Activated CD8-positive, alpha-beta memory T cell treated with anti-CD3 and anti-CD28 coated beads for 48 hours (primary cell): ENCODE measurements at places on chromosomes 5 and 9.

DNA sequence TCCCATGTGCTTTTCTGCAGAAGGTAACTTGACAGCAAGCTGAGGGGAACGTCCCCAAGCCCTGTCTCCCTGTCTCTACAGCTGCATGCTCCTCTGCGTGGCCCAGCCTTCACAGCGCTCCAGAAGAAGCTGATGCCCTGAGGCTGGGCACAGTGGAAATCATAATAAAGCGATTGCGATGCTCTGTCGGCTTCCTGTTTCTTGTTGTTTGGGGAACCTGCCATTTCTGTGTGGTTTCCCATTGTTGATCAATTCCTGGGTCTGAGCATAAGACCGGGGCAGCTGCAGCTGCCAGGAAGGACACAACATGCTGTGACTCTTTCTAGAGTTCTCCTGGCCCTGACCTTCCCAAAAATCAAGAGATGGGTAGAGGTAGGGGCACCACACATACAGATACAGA is 7.2 kb upstream of the DNAJB5 start:
- DNase-seq: no peak

DNA sequence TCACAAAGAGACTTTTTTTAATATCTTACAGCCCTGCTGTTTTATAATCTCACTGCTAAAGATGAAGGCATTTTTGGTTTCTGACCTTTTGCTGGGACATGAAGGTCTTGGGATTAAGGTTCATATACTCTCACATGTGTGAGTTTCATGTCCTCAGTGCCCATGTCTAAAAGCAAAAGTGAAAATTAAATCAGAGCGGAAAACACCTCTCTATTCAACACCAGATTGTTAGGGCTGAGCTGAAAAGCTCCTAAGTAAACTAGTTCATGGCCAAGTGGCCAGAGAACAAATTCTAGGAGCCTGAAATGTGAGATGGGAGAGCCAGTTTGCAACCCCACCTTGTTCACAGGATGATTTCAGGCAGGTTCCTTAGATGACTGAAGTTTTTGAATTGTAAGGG is 110.9 kb downstream of the GRIA1 start:
- DNase-seq: no peak

DNA sequence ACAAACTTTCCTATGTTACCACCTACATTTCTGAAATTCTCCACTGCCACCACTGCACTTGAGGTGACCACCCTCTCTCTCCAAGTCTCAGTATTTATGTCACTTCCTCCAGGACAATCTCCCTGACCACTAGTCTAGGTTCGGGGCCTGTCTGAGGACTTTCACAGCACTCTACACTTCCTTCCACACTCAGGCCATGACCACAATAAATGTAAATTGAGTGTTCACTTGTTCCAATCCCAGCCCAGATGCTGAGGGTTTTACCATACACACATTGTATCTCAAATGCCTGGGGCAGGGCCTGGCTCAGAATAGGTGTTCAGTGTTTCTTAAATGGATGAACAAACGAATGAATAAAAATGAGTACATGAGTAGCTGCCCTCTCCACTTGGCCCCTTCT is 26.9 kb upstream of the CCNG1 start:
- no peak for DNase-seq

- no peak for DNase-seq
Observed at GRCh38 chr9:114308361-114308950, 14.4 kb upstream of the ORM1 start.

- DNase-seq: no peak
Observed at GRCh38 chr9:120965344-120966012, 38.9 kb upstream of the TRAF1 start.

DNA sequence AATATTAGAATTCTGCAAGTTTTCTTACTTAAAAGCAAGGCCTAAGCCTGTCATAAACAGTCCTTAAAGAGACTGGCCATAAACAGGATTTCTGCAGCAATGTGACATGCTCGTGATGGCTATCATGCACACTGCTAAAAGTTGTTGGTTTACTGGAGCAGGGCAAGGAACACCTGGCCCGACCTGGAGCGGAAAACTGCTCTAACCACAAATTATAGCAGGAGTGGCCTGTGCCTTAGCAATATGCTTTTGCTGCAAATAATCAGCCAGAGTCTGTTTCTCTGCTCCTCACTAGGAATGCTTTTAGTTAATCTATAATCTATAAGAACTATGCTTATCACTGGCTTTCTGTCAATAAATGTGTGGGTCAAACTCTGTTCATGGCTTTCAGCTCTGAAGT is 322.9 kb upstream of the RPS23 start:
- no peak for DNase-seq

GRCh38 chr9:121655231-121655755 is 3.9 kb downstream of the DAB2IP start:
- DNase-seq: no peak

DNA sequence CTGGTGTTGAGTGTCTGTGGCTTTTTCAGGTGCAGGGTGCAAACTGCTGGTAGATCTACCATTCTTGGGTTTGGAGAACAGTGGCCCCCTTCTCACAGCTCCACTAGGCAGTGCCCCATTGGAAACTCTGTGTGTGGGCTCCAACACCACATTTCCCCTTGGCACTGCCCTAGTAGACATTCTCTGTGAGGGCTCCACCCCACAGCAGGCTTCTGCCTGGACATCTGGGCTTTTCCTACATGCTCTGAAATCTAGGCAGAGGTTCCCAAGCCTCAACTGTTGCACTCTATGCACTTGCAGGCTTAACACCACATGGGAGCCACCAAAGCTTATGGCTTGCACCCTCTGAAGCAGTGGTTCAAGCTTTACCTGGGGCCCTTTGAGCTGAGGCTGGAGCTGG is 80.9 kb downstream of the BARX1 start:
- DNase-seq: no peak

DNA sequence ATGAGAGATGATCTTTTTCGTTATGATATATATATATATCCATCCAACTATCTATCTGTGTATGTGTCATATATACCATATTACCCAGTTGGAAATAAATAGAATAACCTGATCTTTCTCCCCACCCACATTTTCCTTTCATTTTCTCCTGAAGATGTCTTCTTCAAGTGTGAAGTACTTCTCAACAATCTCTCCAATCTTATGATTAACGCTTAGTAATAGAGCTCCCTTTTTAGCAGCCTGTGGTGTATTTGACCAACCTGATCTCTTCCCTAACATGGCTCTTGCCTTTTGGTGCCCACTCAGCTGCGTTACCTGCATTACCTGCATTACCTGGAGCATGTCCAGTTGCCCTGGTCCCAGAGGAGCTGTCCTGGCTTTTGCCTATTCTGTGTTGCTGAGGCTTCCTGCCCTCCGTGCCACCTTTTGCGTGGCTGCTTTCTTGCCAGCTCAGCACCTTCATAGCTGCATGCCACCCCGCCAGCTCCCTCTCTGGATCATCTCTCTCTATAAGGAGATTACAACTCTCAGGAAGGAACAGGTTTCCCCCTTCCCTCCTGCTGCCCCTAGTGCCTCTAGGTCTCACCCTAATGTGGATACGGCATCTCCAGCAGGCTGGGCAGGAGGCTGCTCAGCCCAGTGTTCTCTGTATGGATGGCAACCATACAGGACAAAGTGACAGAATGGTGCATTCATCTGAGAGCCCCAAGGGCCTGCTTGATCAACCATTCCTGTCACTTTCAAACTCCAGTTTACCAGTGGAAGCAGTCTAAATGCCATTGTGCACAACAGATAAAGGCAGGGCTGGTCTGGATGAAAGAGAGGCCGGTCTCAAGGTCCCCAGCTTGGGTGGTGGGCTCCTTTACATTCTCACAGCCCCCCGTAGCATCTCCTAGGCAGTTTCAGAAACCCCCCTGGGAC is 126.7 kb downstream of the GADD45G start:
- no peak for DNase-seq

DNA sequence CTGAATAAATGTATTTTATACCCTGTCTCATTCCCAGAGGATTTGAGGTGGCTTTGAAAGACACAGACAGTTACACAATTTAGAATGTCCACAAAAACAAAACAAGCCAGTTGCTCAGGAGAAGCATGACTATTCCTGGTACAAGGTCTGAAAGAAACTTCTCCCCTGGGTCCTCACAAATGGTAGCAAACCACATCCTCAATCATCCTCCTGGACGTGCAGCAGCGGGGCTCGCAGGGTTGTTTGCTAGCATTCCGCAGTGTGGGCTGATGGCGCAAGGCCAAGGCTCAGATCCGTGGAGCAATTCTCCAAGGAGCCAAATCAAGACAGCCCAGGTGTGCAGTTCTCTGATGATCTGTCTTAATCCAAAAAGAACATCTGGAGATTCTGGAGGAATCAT is 210.3 kb downstream of the ACTL7B start:
- no peak for DNase-seq

GRCh38 chr9:121883281-121884056 is 209.6 kb downstream of the TTLL11 start:
- no peak for DNase-seq

- DNase-seq: no peak
Observed at GRCh38 chr9:111953444-111953843, 56.8 kb downstream of the UGCG start.

GRCh38 chr9:100160021-100160420 is 61.0 kb downstream of the INVS start:
- DNase-seq: no peak

DNA sequence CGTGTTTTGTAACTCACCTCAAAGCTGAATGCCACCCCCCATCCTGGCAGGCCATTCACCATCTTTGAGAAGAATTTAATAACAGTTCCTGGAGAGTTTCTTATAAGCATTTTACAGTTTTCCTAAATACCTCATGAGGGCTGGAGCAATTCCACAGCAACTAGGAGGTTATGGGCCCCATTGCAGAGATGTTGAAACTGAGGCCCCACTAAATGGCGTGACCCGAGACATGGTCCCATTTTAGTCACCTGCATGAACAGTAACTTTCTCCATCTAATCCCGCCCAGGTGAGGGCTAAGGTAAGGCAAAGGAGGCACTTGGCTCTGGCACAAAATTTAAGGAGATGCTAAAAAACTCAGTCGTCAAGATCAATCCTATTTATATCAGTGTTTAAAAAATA is 77.5 kb downstream of the PPARGC1B start:
- no peak for DNase-seq

GRCh38 chr9:133044661-133045060 is 13.9 kb downstream of the GTF3C5 start:
- DNase-seq: no peak

- no peak for DNase-seq
Observed at GRCh38 chr9:97561501-97561900, 60.0 kb downstream of the TMOD1 start.

DNA sequence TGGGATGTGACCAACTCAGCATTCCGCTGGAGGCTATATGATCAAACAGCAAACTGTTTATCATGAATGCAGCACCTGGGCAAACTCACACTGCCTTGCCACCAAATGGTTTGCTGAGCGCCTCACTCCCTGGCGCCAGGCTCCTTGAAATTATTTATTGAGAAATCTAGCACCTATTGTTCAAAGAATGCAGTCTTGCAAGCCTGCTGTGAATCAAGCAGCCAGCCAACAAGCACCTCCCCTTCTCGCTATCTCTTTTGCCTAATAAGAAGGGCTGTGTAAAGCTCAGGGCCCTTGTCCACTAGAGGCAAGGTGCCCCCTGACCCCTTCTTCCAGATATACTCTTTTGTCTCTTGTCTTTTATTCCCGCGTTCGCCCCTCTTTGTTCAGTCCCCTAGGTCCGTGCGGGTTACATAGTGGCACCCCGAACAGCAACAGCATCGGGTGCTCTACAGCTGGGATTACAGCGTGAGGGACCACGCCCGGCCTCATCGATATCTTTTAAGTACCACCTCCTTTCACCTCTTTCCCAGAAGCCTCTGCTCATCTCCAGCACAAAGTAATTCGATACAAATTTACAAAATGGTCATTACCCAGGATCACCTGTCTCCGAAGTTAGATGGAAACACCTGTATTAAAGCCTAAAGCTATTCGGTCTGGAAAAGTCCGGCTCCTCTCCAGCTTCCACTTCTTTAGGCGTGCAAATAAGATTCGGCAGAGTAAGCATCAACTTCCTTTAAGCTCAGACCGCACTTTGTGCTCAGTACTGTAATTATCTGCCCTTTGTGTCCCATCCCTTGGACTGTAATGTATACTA is 896 bp downstream of the RIGI start:
- no peak for DNase-seq

GRCh38 chr5:167916261-167916691 is 375.2 kb upstream of the WWC1 start:
- no peak for DNase-seq

- DNase-seq: no peak
Observed at GRCh38 chr5:53321721-53322120, 158.7 kb upstream of the FST start.

- DNase-seq: no peak
Observed at GRCh38 chr9:127133739-127134167, 11.3 kb upstream of the ANGPTL2 start.

DNA sequence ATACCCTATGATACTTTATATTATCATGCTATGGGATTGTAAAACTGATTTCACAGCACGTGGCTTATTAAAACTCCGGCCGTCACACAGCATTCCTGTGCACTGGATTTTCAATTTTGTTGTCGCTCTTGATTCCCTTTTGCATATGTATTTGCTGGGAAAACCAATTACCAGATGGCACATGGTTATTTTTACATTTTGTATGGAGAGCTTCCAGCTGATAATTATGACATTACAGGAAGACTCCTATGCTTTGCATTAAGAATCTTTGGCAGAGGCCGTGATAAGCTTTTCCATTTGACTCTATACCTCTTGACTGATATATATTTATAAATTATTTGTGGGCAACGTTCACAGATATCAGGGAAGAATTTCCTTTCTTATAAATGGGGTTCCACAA is 381.2 kb upstream of the RORB start:
- DNase-seq: no peak

GRCh38 chr5:11214864-11215644 is 454.0 kb upstream of the DAP start:
- no peak for DNase-seq

DNA sequence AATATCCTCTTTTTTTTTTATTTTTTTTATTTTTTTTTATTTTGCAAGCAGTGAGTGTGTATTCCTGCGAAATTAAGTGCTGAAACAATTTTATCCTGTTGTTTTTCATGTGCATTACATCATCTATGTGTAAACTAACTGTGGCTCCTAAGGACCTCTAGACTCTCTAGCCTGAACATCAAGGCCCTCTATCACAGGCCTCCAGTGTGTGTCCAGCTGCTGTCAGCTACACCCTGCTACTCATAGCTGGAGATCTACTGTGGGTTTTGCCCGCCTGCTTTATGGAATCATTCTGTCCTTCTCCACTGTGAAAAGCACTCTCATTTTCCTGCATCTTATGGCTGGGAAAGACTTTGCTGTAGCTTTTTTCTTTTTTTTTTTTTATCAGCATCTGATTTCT is 157.8 kb downstream of the KCTD16 start:
- no peak for DNase-seq

DNA sequence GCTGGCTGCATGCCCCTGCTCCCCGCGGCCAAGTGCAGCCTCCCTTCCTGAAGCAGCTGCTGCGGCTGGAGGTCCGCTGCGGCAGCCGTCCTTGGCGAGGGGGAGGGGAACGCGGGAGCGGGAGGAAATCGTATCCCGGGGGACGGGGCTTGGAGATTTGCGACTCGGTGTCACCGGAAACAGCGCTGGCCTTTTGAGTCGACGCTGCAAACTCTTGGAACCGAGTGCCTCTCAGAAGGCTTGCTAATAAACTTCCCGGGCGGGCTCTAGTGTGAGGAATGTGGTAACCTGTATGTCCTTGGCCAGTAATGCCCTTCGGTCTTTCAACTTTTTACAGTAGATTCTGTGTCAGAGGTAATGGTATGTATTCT is 82.7 kb downstream of the PTPDC1 start:
- DNase-seq: no peak
